ENCODE measurements at places on chromosomes 7 and 10.
A peak's percentile ranks its signal among the peaks of the same experiment; 100 is the strongest.

DNA sequence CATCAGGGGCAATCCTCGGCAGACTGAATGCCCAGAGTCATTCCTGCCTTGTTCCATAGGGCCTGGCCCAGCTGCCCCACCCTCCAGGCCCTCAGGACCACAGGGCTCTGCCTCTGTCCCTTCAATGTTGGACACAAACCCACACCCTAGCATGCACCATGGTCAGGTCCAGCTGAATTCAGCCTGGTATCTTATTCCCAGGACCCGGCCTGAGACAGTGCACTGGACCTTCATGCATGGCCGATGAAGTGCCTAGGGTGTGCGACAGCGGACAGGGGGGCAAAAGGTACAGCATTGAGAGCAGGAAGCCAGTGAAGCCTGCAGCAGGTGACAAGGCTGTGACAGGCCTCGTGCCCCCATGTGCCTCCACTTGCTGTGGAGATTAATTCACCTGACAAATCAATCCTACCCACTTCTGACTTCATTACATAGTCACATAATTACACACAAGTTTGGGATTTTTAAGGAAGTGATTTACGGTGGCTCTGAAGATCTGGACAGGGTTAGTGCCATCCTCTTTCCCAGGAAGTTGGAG is 261.9 kb downstream of the GRID1 start:
- no peak for DNase-seq

GRCh38 chr10:71438761-71439160 is 42.0 kb downstream of the CDH23 start:
- no peak for DNase-seq

DNA sequence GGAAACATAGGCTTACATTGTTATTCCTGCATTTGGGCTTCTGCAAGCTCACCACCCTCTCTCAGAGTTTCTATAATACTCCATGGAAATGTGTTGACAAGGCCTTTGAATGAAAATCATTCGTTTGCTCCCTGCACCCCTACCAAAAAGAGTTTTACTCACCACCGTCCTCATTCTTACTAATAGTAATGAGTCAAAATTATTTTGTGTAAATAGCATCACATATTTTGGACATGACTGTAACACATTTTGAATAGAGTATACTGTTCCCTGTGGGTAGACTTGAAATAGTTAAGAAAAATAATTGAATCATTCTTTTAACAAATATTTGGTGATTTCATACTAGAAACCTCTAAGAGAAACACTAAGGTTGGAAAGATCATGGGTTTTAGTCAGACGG is 84.6 kb downstream of the AKAP9 start:
- peak; percentile 46 for DNase-seq

DNA sequence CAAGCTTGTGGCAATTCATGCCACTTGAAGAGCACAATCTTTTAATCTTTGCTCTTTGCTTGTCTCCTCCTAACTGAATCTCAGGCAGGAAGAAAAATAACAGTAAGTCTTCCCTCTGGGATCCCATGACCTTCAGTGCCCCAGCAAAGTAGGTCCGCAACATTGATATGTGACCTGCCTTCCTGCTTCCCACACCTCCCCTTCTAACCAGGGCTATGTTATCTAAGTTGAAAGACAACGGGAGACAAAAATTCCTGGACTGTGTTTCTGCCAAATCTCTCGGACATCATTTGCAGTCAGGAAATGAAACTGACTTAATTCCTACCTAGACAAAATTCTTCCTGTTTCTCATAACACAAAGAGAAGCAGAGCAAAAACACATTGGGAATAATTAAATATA is 53.8 kb downstream of the C10orf90 start:
- DNase-seq: no peak

DNA sequence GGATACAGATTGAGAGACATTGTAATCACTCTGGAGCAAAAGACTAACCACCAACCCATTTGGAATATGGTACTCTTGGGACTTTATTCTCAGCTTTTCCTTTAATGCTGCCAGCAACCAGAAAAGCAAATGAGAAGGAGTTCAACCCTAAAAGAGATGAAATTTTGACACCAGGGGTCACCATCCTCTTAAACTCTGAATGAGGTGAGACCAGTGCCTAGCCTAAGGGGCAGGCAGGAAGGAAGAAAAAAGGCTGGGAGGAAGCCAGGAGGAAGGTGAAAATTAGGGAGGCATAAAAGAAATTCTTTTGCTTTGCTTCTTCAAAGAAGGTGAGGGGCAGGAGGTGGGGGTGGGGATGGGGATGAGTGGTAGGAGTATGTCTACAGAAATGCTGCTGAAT is 135.8 kb downstream of the JAZF1 start:
- DNase-seq: no peak

GRCh38 chr7:100865938-100866728 is 1.1 kb upstream of the TRIP6 start:
- no peak for DNase-seq

GRCh38 chr10:53646525-53646924 is 873.9 kb upstream of the MBL2 start:
- DNase-seq: no peak

- peak; percentile 57 for DNase-seq
Measured at GRCh38 chr10:59622320-59623132, 87.1 kb downstream of the SLC16A9 start.

DNA sequence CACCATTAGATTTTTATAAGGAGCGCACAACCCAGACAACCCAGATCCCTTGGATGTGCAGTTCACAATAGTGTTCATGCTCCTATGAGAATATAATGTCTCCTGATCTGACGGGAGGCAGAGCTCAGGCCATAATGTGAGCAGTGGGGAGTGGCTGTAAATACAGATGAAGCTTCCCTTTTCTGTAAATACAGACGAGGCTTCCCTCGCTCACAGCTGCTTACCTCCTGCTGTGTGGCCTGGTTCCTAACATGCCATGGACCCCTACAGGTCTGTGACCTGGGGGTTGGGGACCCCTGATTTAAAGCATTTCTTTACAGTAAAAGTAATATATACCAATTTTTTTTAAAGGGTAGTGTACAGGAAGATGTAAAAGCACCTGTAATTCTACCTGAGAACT is 33.2 kb downstream of the HELLS start:
- no peak for DNase-seq

GRCh38 chr7:120108376-120108775 is 164.6 kb upstream of the KCND2 start:
- DNase-seq: no peak

GRCh38 chr7:117385363-117386109 is 41.8 kb downstream of the ASZ1 start:
- peak; percentile 70 for DNase-seq

DNA sequence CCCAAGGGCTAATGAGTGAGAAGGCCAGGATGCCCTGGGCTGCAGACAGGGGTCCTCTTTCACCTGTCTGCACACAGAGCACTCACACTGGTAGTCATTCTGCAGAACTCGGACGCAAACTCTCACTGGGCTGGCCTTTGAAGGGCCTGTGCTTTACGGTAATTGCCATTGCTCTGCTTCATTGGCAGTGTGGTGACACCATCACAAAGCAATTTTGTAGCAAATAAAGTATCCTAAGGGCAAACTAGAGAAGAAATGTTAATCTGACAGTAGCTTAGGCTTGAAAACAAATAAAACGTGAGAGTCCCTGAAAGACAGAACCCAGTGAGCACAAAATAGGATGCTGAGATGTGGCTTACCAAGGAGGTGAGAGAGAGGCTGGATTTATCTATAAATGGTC is 30.6 kb upstream of the FIGNL1 start:
- DNase-seq: no peak

GRCh38 chr7:113071465-113071864 is 15.2 kb downstream of the GPR85 start:
- no peak for DNase-seq

GRCh38 chr10:92712016-92712889 is 22.5 kb downstream of the HHEX start:
- no peak for DNase-seq

- DNase-seq: no peak
Measured at GRCh38 chr7:500521-501420, 18.9 kb downstream of the PDGFA start.

- no peak for DNase-seq
Measured at GRCh38 chr7:79540592-79540991, 87.1 kb upstream of the MAGI2 start.

- no peak for DNase-seq
Measured at GRCh38 chr10:93413252-93413689, 68.9 kb downstream of the MYOF start.

All from RKO (cell line).